ENCODE measurements at places on chromosomes 13 and 19. TPM values are rescaled to one million over a fixed set of nuclear protein-coding genes. Genes with fewer than 3 reads are reported as not detected.

IGFL4 gene
- total RNA-seq = not detected

CACNG7 gene
- total RNA-seq = not detected

ANGPTL8 gene
- not detected for total RNA-seq

NLRP4 gene
- total RNA-seq = not detected

CEACAM8 gene
- not detected for total RNA-seq

CD177 gene
- not detected for total RNA-seq

CTXN1 gene
- not detected for total RNA-seq

SIGLEC5 gene
- not detected for total RNA-seq

FCER2 gene
- not detected for total RNA-seq

MTUS2 gene
- total RNA-seq = 0.14 TPM

LRRC25 gene
- 0.73 TPM for total RNA-seq

RFPL4AL1 gene
- not detected for total RNA-seq

NLRP9 gene
- not detected for total RNA-seq

RGS9BP gene
- 0.52 TPM for total RNA-seq

NOTCH3 gene
- 0.23 TPM for total RNA-seq

SEMA6B gene
- 2.4 TPM for total RNA-seq

CBARP gene
- total RNA-seq = not detected

SIAH3 gene
- total RNA-seq = 1.9 TPM

GIPC3 gene
- 0.70 TPM for total RNA-seq

ZNF416 gene
- 12.0 TPM for total RNA-seq

GPR4 gene
- not detected for total RNA-seq

IFNL1 gene
- not detected for total RNA-seq

All from CD4-positive, alpha-beta memory T cell (primary cell).